Spleen (tissue), 13 donors: ENCODE measurements at places on chromosomes 6 and 20. TPM values are rescaled to one million over a fixed set of nuclear protein-coding genes. Genes with fewer than 3 reads are reported as not detected.

DNA sequence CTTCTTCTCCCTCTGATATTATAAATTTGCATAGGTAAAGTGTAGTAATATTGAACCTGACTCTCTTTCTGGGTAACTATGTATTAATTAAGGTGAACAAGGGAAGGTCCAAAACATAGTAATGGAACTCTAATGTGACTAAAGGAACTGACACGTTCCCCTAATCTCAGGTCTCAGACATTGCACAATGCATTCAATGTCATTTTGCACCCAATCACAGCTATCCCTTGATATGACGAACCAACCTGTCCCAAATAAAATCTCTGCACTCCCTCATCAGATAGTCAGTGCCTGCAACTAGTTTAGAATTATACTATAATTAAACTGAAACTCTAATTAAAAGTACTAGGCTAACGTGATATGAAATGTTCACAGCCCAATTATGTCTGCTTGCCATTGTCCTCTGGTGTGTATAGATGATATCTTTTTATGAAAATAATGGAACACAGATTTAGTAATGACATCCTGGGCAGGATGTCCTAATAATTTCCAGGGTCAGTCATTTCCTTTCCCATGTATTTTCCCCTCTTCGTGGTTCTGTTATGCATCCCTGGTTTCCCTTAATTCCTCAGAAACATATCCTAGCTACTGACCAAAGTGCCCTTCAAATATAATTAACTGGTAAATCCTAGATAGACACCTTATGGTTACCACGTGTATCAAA lies 36.8 kb downstream of the PTPRK start:
- no peak for DNase-seq
- H3K4me1 ChIP-seq: no peaks in the 10 kb centered on the region
- no peak overlapping the region for H3K27ac ChIP-seq

DNA sequence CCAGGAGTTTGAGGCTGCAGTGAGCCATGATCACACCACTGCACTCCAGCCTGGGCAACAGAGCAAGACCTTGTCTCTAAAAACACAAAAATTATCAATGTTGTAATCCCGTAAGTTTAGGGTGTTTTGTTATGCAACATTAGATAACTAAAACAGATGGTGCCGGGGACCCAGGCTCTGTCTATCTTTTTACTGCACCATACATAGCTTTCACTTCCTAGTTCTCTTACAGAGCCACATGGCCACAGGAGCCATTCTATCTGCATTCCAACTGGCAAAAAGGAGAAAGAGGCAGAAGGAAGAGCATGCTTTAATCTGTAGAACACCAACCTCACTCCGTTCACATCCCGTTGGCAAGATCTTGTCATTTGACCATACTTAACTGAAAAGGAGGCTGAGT lies 5.4 kb upstream of the TCF15 start:
- H3K27ac ChIP-seq: no peak overlapping the region
- DNase-seq: no peak
- no peak overlapping the region for H3K4me3 ChIP-seq
- H3K4me1 ChIP-seq: peaks cover 15% of the 10 kb centered on the region

DNA sequence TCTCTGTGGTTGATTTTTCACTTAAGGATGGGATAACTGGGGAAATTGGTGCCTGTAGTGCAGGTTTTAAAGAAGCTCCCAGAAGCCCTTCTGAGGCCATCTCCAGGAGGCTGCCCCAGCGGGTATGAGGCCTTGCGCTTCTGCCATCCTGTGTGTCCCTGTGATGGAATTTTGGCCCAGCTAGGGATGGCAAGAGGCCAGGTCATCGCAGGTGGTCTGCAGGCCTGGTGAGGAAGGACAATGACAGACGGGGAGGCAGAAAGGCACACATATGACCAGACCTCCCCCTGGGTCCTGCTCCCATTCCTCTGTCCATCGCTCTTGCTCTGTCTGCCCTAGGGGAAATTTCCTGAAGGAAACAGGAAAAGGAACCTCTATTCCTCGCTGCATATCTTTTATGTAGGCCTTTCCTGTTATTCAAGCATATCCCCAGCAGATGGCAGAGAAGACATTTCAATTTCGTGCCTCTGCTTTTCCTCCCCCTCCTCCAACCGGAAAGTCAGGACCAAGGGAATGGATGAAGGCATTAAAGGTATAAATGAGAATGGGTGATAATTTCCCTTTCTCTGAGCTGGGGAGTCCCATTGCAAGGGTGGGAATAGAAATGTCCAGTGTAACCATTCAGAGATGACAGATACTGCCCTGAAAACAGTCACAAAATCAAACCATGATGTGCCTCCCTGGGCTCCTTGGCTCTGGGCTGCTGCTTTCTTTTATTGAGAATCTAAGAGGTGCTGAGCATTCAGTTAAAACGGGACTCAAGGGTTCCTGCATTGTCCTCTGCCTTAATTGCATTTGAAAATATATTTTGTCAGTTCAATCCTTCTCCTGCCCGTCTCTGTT lies 17.6 kb upstream of the HLA-F start:
- H3K36me3 ChIP-seq: no peaks in the 10 kb centered on the region
- DNase-seq: no peak
- no peak overlapping the region for H3K27ac ChIP-seq
- peaks cover 14% of the 10 kb centered on the region for H3K4me1 ChIP-seq
- no peaks in the 10 kb centered on the region for H3K27me3 ChIP-seq

GRCh38 chr6:167668019-167668753 lies 158.5 kb upstream of the AFDN start:
- H3K27ac ChIP-seq: no peak overlapping the region
- H3K4me1 ChIP-seq: peaks cover 13% of the 10 kb centered on the region
- no peaks in the 10 kb centered on the region for H3K27me3 ChIP-seq
- DNase-seq: peak; percentile 20
- H3K4me3 ChIP-seq: no peak overlapping the region

- no peak for DNase-seq
- no peak overlapping the region for H3K27ac ChIP-seq
- H3K36me3 ChIP-seq: no peaks in the 10 kb centered on the region
- peaks cover 89% of the 10 kb centered on the region for H3K4me1 ChIP-seq
Measured at GRCh38 chr6:149364557-149364956, 35.5 kb upstream of the SUMO4 start.

The GPR6 gene
- total RNA-seq: not detected

The RUNX2 gene
- total RNA-seq: 5.8 TPM

The CD40 gene
- total RNA-seq: 30.7 TPM
